ENCODE measurements at places on chromosomes 7 and 10.
A peak's percentile ranks its signal among the peaks of the same experiment; 100 is the strongest.

- DNase-seq, result no peak
Measured at GRCh38 chr7:28758186-28758585, 199.9 kb downstream of the TRIL start.

- no peak for DNase-seq
Measured at GRCh38 chr7:20791538-20792434, 5.1 kb upstream of the SP8 start.

- no peak for DNase-seq
Measured at GRCh38 chr10:59793919-59794318, 40.7 kb upstream of the MRLN start.

- DNase-seq, result peak; percentile 61
Measured at GRCh38 chr10:29618341-29619171, 16.2 kb downstream of the SVIL start.

DNA sequence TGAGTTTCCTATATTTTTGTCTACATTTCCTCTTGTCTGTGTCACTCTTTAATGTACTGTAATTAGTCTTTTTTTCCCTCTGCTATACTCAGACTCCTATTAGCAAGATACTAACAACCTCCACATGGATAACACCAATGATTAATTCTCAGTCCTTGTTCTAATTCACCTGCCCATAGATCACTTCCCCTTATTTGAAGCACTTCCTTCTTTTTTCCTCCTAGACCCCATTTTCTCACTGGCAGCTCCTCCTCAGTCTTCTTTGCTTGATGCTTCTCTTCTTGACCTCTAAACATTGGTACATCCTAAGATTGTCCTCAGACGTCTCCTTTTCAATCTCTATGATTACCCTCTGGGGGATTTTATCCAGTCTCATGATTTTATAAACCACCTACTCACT, 98.2 kb upstream of the IMMP2L start:
- DNase-seq, result no peak

- DNase-seq, result no peak
Measured at GRCh38 chr7:158257001-158257400, 330.6 kb downstream of the PTPRN2 start.

DNA sequence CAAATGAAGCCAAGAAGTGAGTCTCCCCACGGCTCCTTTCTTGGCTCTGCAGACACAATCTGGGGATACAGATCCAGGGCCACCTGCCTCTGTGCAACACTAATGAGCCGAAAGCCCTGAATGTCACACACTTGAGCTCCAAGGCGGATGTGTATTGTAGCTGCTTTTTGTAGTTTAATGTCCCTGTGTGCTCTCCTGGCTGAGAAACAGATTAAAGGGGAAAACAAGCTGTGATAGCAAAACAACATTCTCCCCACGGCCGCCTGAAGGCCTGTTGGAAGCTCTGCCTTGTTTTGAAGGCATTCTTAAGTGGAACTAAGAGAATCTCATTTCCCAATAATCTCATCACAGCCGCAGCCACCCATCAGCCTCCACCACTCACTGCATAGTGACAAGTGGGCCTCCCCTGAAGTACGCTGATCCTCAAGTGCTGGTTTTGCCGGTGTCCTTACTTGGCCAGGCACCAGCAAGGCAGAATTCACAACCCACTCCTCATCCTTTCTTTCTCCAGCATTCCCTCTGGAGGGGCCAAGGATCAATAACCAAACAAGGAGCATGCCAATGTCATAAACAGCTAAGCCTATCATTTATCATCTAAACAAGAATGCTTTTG, 44.4 kb upstream of the AMPH start:
- no peak for DNase-seq

- DNase-seq, result no peak
Measured at GRCh38 chr7:127578036-127578684, 7.2 kb downstream of the GCC1 start.

- DNase-seq, result no peak
Measured at GRCh38 chr7:135406918-135407317, 103.0 kb downstream of the CNOT4 start.

DNA sequence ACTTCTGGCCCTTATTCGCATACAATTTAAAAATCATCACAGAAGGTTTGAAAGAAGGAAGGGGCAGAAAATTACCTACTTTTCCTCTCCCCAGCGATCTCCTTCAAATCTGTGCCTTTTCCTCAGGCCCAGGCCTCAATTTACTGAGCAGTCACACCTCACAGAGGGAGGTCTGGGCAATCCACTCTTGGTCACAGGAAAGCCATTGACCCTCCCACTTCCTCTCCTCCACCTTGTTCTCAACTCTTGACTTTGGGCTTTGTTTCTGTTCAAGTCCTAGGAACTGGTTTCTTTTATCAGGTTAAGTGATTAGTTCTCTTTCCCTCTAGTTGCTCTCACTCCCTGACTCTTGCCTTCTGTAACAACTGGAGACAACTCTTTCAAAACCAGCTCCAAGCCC, 37.0 kb upstream of the ATRNL1 start:
- no peak for DNase-seq

DNA sequence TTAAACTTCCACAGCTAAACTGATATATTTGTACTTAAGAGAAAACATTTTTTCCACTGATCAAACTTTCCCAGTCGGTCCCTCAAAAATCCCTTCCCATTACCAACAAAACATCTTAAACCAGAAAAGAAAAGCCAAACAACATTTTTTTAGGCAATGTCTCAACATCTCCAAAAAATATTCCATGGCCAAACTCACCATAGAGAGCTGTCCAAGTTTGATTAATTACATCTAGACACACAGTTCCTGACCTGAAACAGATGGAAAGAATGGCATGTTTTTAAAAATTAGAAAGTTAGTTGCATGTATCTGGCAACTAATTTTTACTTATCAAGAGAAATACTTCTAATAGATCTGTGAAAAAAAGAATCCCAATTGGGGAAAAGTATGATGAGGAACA, 95.4 kb downstream of the UBE2H start:
- no peak for DNase-seq

GRCh38 chr7:13852281-13852968, 137.0 kb downstream of the ETV1 start:
- no peak for DNase-seq

All from RCC 7860 (cell line).